ENCODE measurements at places on chromosomes 12 and 14.

GRCh38 chr12:5830111-5830510, 114.9 kb downstream of the ANO2 start:
- no peak for DNase-seq

GRCh38 chr14:78790271-78790670, 620.1 kb downstream of the NRXN3 start:
- DNase-seq, result no peak

GRCh38 chr12:101021911-101022388, 188.1 kb downstream of the SLC5A8 start:
- DNase-seq, result no peak

- no peak for DNase-seq
These were observed 281.7 kb upstream of the AMIGO2 start for GRCh38 chr12:47361389-47362021.

- peak; percentile 80 for DNase-seq
These were observed 23.6 kb upstream of the RPLP0 start for GRCh38 chr12:120224304-120225199.

GRCh38 chr14:51251486-51251885, 11.4 kb downstream of the TMX1 start:
- no peak for DNase-seq
